Stimulated activated CD4-positive, alpha-beta T cell treated with anti-CD3 and anti-CD28 coated beads, Interleukin-4, amount 100 ng/mL, for 4 hours (primary cell): ENCODE measurements at places on chromosomes 1 and 21.

DNA sequence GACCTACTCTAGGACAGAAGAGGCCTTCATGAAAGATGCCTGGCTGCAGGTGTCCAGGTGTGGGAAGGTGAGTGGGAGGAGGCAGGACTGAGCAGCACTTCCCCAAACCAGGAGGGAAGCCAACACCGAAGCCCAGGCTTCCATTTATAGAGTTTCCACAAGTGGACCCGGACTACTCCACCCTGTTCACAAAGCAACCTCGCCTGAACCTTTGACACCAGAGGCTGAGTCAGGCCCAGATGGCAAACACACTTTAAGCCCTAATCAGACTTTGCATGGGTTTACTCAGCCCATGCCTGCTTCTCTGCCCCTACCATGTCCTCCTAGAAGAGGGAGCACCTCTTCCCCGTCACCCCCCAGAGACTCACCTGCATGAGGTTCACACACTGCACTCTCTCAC, 14.0 kb downstream of the PRR9 start:
- no peak for DNase-seq

- no peak for DNase-seq
Measured at GRCh38 chr1:107362468-107363140, 221.8 kb downstream of the NTNG1 start.

DNA sequence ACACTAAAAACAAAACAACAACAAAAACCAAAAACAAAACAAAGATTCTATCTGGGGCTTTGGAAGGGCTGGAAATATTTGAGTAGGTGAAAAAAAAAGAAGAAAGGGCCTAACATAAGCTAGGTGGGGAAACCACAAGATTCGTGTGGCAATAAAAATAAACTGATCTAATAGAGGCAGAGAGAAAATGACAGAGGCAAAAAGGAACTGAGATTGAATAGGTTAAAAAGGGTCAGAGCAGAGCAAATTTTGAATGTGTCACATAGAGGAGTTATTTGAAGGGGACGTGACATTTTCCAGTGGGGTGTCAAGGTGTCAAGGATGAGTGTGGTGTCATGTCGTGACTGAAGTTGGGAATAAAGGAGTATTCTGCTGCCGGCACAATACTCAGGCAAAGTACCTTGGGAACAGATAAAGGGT, 65.2 kb upstream of the RALGPS2 start:
- DNase-seq, result no peak

DNA sequence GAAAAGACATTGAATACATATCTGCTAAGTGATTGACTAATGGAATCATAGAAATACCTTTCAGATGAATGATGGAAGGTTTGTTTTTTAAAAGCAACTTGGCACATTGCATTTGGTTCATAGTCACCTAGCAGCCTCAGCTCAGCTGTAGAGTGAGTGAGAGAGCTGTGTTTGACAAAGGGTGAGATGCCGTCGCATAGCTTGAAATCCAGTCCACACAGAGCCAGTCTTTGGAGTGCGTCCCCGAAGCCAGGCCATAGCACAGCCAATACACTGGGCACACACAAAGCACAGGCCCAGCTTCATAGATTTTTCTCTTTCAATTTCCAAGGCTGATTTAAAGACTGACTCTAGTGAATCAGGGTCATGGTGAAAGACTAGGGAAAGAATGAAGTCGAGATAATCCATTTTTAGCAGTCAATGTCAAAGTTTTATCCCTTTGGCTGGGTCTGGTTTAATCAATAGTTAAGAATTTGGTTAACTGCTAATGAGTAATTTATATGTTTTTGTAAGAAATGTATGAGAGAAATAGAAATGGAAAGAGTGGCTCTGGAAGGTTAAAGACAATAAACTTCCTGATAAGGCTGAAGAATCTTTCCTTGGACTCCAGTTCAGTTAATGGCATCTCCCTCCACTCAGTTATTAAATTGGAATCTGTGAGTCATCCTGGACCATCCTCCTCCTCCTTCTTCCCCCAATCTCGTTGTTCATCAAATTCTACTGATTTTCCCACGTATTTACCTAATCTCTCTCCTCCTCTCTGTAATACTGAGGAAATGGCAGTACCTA, 101.2 kb upstream of the IRF2BP2 start:
- DNase-seq, result no peak

GRCh38 chr1:178784131-178784536, 59.1 kb downstream of the RALGPS2 start:
- no peak for DNase-seq

DNA sequence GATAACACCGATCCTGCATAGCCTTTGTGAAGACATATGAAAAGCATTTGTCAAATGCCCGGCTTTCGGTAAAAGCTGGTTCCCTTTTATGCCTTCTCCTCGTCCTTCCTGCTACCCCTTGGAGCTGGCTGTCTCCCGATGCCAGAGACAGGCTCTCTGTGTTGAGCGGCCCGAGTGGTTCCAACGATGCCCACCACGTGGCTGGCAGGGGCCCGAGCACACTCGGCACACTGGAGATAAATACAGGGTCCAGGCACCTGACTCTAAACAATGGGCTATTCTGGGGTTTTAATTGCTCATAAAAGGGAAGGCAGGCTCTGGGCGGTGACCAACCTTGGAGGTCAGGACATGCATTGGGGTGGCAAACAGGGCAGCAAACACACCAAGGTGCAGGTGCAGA, 207.1 kb downstream of the HIVEP3 start:
- DNase-seq, result no peak

GRCh38 chr1:8408151-8408839, 90.4 kb downstream of the SLC45A1 start:
- DNase-seq, result no peak
